ENCODE measurements at places on chromosomes 5 and 9.

GRCh38 chr5:106574820-106575219, 1095.9 kb downstream of the EFNA5 start:
- DNase-seq, result no peak

DNA sequence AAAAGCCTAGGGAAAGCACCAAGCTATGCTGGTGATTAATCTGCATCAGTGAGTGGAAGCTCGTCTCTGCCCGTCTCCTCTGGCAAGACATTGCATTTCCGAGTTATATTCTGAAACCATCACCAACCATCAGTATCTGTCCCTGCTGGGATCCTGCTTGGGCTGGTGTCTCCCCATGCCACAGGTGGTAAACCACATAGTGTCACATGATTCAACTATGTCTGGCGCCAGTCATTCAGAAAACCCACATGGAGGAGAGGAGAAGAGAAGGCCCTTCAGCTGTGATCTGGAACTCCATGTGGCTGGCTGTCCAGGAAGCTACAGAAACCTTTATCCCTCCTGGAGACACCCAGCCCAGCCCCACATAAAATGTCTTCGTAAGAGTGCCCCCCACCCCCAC, 4.8 kb downstream of the IL9 start:
- DNase-seq, result no peak

DNA sequence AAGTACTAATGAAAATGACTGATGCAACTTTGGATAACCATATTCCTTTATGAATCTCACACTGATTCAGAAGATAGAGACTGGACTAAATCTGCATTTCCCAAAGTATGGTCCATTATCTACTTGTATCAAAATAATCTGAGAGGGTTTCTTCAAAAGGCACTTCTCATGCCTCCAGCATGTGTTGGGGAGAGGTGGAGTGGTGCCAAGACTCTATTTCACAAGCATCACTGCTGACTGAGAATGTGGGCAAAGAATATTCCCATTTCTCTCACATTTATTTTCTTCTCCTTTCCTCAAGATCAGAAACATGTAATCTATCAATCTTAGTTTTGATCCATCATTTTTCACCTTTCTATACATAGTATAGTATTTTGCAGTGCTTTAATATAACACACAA, 135.4 kb downstream of the GABRB2 start:
- DNase-seq, result no peak

GRCh38 chr9:136424750-136425362, 14.4 kb downstream of the PMPCA start:
- no peak for DNase-seq

DNA sequence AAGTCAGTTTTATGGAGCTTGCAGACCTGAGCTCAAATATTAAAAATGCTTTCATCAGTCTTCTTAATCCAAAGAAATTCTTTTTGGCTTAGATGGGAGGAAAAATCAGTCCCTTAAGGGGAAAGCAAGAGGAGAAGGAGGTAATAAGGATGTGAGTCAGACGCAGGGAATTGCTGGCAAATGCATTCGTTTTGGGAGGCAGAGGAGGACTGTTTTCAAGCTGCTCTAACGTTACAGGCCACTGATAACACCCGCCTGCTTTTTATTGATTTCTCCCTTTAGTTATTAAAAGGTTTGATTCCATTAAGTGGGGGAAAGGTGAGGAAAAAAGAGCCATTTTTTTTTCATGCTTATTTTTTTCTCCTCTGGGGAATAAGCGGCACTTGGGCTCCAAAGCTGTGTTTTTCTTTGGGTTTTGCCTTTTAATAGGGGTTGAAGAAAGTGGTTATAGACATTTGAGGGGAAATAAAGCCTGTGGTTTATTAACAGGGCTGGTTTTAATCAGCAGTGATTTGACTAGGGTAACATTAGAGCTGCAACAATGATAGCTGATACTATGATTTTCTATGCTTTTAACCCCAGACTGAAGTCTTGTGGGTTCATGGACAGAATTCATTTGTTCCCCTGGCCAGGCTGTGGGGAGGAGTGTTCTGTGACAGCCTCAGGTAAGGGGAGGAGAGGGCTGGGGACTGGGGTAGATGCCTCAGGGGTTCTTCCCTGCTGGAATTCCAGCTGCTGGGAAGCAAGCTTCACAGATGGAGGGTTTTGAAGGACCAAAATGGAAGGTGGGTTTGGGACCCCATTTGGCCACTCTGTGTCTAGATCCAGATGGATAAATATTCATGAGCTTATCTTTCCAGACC, 225.2 kb downstream of the GAS1 start:
- DNase-seq, result no peak

All from effector memory CD8-positive, alpha-beta T cell (primary cell).